ENCODE measurements at places on chromosomes 3 and 15.

GRCh38 chr3:12336099-12336498 lies 47.2 kb downstream of the PPARG start:
- no peak for DNase-seq

DNA sequence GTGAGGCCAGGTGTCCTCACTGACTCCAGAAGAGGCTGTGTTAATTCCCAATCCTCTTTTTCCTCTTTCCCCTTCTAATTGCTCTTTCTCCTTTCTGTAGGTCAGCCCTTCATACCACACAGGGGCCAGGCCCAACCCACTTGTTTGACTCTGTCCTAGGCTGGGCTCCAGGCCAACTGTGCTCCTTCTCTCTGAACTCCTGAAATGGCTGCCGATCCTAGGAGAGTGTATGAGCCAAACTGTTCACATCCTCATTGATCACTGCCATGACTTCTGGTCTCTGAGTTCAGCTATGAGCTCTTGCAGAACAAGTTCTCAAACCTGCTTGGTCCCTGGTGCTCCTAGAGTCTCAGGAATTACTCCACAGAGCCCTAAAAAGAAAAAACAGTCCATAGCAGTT lies 145.1 kb downstream of the VGLL4 start:
- no peak for DNase-seq

GRCh38 chr3:186691676-186692075 lies 25.5 kb upstream of the KNG1 start:
- no peak for DNase-seq

- no peak for DNase-seq
Observed at GRCh38 chr15:41978534-41978933, 6.2 kb upstream of the EHD4 start.

GRCh38 chr15:54566654-54567053 lies 588.4 kb downstream of the UNC13C start:
- DNase-seq = no peak

DNA sequence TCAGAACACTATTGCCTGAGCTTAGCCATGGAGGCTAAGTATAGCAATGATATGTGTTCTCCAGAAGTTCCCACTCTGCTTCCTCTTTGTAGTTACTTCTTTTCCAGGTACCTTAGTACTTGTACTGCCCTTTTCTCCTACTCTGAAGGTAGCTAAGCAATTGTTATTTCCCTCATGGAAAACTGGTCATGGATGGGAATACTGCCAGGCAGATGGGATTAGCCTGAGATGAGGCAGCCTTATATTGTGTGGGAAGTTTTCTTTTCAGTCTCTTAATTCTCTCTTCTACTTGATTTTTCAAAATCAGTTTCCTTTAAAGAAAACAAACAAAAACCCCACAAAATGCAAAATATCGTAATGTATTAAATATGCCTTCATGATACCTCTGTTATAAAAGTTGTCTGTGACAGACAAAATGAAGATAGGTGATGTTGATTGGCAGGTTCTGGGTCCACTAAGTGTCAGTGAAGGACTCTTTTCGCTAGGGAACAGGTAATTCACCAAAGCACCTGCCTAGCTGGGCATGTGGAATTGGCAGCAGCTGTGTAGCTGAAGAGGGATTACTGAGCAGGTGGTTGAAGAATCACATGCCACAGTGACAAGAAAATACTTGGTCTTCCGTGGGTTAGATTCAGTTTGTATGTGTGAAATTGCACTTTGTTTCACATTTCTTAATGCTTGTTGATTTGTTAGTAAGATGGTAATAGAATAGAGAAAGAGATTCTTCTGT lies 4.1 kb downstream of the ZNF609 start:
- no peak for DNase-seq

DNA sequence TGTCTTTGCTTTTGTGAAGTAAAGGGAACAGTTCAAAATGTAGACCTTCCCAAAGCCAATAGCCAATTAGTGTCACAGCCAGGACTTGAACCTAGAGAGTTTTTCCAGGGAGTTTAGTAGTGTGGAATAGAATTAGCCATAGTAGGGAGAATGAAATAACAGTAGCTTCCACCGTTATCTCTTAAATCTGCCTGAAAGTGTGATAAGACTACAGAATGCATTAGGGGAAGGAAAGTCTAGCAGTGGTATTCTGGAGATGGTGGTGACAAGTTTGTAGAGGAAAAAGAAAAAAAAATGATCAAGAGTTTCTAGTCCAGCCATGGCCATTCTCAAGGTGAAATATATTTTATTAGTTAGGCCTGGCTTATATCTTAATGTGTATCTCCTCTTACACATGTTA lies 13.8 kb downstream of the ATP11B start:
- DNase-seq = no peak

- DNase-seq = no peak
Observed at GRCh38 chr3:121836064-121836463, 1.1 kb downstream of the EAF2 start.

- no peak for DNase-seq
Observed at GRCh38 chr3:5192571-5193365, 5.3 kb downstream of the EDEM1 start.

- DNase-seq = no peak
Observed at GRCh38 chr3:126607214-126607908, 47.6 kb downstream of the TXNRD3 start.

GRCh38 chr3:54917862-54918261 lies 10.0 kb downstream of the LRTM1 start:
- no peak for DNase-seq

DNA sequence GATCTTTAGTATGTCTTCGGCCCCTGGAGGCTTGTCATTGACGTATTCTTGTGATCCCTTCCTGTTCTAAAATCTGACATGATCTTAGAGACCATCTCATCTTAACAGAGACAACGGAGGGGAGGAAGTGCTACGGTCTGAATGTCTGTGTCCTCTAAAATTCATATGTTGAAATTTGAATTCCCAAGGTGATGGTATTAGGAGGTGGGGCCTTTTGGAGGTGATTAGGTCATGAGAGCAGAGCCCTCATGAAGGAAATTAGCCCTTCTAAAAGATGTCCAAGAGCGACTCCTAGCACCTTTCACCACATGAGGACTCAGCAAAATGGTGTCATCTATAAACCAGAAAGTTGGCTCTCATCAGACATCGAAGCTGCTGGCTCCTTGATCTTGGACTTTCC lies 233.2 kb upstream of the CMC1 start:
- no peak for DNase-seq

GRCh38 chr3:23712656-23713559 lies 92.8 kb upstream of the UBE2E1 start:
- DNase-seq = peak; percentile 74

DNA sequence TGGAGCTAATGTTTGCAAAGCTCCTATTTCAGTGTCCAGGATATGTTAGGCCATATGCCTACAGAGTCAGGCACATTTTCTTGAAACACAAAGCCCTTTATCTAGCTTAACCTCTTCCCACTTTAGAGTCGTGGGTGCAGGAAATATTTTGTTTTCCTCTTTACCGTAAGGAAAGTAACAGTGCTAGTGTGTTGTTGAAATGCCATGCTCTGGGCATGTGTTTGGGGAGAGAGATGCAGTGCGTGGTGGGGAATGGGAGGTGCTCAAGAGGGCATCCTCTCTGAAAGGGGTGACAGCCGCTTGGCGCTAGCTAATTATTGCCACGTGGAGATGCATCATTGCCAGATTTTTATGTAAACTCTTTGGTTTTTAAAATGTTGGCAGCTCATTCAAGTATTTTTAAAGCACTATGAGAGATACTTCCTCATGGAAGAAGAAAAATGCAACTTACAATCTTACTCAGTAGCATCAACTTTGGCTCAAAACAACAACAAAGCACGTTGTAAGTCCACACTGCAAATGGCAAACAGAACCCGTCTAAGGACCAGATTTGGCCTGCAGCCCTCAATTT lies 152.6 kb downstream of the LPP start:
- DNase-seq = no peak

DNA sequence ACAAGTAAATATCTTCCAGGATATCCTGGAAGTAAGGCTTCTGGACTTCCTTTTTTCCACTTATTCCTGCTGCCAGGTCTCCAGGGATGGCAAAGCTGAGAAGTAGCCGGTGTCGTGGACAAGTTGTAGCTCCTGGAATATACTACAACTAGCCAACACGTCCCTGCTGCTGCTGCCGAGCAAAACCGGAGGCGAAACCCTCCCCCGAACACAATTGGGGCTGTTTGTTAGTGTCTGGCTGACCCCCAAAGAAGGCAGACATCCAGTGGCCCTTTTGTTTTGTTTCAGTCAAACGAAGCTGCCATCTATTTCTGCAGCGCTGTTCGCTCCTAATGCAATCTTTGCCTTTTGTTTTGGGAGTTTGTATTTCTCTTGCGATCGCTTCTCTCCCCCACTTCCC lies 45.3 kb upstream of the EIF5A2 start:
- no peak for DNase-seq

DNA sequence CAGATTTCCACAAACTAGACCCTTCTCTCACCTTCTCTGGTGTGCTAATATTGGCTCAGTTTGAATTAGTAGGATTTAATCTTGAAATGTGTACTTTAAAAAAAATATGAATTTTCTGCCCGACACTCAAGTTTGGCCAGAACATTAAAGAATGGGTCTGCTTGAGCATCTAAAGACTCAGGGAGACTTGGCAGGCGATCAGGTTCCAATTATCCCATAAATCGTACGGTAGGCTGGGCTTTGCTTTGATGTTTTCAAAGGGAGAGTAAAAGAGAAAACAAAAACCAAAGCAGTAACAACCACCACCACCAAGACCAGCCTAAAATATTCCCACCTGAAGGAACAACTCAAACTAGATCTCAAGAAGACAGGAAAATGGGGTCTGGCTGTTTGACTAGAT lies 230.8 kb downstream of the EBLN2 start:
- no peak for DNase-seq

- peak; percentile 12 for DNase-seq
Observed at GRCh38 chr15:75061272-75061671, 37.9 kb downstream of the PPCDC start.

GRCh38 chr15:88083811-88084760 lies 172.5 kb downstream of the NTRK3 start:
- no peak for DNase-seq

- DNase-seq = no peak
Observed at GRCh38 chr15:39704689-39705088, 78.0 kb downstream of the FSIP1 start.

DNA sequence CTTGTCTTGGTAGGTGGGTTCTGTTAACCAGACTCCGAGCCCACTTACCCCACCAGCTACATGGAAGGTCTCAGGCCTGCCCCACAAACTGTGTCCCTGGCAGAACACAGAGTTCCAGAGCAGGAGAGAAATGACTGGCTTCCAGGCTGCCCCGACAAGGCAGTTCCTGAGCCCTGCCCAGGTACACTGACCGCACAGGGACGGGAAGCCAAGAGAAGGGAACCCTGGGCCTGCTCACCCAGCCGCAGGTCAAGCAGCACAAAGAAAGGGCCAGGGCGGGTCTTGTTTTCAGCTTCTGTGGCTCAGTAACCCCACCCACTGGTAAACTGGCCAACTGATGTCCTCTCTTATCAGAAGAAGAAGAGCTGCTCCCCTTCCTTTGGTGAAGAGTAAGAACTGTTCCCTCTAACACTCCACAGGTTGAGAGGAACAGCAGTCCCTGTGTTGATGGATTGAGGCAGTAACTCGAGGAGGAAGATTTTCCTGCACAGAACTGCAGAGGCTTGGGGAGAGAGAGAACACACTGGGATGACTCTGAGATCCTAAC lies 68.4 kb downstream of the CRTC3 start:
- no peak for DNase-seq

GRCh38 chr3:73029321-73029796 lies 32.1 kb upstream of the EBLN2 start:
- DNase-seq = no peak

GRCh38 chr3:39106851-39107387 lies 508 bp downstream of the GORASP1 start:
- DNase-seq = peak; percentile 73

DNA sequence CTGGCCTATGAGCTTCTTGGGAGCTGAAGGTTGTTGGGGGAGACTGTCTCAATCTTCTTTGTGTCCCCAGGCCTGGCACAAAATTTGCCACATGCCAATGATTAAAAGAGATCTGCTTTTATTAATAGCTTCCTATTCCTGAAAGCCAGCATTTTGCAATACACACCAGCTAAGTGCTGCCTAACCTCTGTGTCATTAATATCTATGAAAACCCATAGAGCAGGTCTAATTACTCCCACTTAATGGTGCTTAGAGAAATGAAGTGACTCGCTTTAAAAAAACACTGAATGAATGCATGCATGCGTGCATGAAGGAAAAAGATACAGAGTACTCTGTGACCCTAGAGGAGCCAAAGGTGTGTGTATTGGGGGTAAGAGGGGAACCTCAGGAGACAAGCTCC lies 55.0 kb downstream of the SLC6A1 start:
- DNase-seq = no peak

- DNase-seq = no peak
Observed at GRCh38 chr15:69595009-69595791, 142.6 kb downstream of the RPLP1 start.

GRCh38 chr3:61409638-61410037 lies 151.7 kb upstream of the PTPRG start:
- no peak for DNase-seq

DNA sequence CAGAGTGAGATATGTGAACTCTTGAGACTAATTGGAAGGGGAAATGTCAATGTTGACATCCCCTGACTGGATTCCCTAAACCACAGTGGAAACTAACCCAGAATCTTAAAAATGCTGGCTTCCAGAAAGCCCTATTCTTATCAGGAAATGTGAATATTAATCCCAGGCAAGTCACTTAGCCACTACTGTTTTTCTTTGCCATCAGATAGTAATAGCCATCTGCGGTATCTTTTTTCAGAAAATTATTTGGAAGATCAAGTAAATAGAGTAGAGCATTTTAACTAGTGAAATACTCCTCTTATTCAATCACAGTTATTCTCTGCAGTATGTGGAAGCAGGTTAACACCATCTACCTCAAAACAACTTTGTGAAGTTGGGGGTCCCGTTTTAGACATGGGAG lies 318.9 kb downstream of the RORA start:
- no peak for DNase-seq

DNA sequence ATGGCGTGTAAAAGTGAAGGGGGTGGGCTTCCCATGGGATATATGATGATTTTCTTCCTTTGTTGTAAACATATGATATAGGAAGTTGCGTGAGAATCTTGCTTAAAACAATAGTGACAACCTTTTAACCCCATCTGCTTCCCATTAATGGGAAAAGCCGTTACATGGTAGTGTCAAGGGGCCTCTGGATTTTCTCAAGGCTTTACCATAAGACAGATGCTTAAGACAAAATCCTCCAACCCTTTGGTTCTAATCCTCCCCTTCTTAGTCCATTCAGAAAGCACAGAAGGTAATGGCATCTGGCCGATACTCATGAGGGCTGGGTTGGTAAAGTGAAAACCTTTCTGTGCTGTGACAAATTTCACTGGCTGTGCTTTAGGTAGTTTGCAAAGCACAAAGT lies 25.0 kb downstream of the DPH3 start:
- no peak for DNase-seq

GRCh38 chr15:72057548-72058091 lies 60.3 kb downstream of the MYO9A start:
- no peak for DNase-seq

- peak; percentile 85 for DNase-seq
Observed at GRCh38 chr3:50503504-50504342, at the start of gene CACNA2D2. Gene CACNA2D2 (minus strand): TSS chr3:50503634. CDS start chr3:50503423, 211 bp downstream.

DNA sequence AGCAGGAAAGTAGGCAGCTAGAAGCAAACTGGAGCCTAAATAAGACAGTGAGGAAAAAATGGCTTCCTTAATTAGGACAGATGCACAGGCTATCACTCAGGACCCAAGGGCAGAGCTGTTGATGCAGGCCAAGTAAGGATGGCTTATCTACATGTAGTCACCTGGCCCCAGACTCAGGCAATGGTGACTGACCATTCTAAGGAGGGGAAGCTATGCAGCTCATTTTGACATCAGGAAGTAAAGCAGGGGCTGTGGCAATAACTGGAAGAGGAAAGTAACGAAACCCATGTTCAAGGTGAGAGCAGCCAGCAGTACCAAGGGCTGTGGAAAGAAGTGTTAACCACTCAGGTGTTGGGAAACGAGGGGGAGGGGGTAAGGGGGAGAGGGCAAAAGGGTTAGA lies 16.2 kb downstream of the ACAD11 start:
- DNase-seq = no peak

Measured in ecto neural progenitor cell (in vitro differentiated cells).